ENCODE measurements at places on chromosomes 11 and 22.

GRCh38 chr11:83073258-83073657 lies 1.6 kb upstream of the RAB30 start:
- no peak for DNase-seq

DNA sequence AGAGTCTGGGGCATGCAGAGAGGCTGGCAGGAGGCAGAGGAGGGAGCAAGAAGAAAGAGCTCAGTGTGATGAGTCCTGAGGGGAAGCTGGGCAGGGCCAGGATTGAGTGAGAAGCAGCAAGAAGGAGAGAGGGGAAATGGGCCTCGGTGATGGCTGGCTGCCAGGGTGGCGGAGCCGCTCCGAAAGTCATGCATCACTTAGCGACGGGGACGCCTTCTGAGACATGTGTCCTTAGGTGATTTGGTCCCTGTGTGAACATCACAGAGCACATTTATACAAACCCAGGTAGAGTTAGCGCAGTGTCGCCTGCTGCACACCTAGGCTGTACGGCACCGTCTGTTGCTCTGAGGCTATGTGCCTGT lies 15.1 kb downstream of the TBC1D22A start:
- DNase-seq = no peak

- no peak for DNase-seq
Observed at GRCh38 chr11:61737131-61737530, 15.3 kb upstream of the MYRF start.

- no peak for DNase-seq
Observed at GRCh38 chr11:122733318-122733717, 77.8 kb downstream of the UBASH3B start.

DNA sequence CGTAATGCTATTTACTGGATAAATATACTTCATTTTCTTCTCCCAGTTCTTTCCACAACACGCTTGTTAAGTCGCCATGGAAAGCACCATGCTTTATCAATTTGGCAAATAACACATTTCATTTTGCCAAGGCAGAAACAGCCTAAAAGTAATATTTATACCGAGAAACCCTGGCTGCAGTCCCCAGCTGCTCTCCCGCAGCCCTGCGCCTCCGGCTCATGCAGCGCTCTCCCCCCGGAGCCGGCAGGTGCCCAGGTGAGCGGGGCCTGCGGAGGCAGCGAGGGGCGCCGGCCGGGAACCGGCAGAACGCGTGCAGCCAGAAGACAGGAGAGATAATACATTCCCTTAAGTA lies 681 bp upstream of the ARHGEF12 start:
- DNase-seq = no peak

GRCh38 chr11:79262221-79262620 lies 178.6 kb downstream of the TENM4 start:
- no peak for DNase-seq

GRCh38 chr11:70517988-70518907 lies 119.9 kb downstream of the CTTN start:
- DNase-seq = no peak

GRCh38 chr22:42313204-42313603 lies 42.8 kb upstream of the TCF20 start:
- DNase-seq = no peak

- peak; percentile 75 for DNase-seq
Observed at GRCh38 chr22:22877523-22878210, 9.9 kb upstream of the IGLL5 start.
